ENCODE measurements at places on chromosomes 7 and 10. TPM values are rescaled to one million over a fixed set of nuclear protein-coding genes. Genes with fewer than 3 reads are reported as not detected.
A peak's percentile ranks its signal among the peaks of the same experiment; 100 is the strongest.

Gene ABHD11
- total RNA-seq, result 10.7 TPM

Gene CALHM3
- not detected for total RNA-seq

Gene PRRT4
- 0.38 TPM for total RNA-seq

Gene FLNC
- 0.57 TPM for total RNA-seq

Gene TMEM139
- 4.0 TPM for total RNA-seq

Gene DNAH11
- total RNA-seq, result 0.40 TPM

- DNase-seq, result no peak
Measured at GRCh38 chr10:24378126-24378920, 169.4 kb downstream of the KIAA1217 start.

- no peak for DNase-seq
Measured at GRCh38 chr7:150993511-150993910, 2.7 kb downstream of the NOS3 start.

- DNase-seq, result peak; percentile 92
Measured at GRCh38 chr10:58856508-58857240, 319.8 kb upstream of the PHYHIPL start.

GRCh38 chr10:127527891-127528290 lies 21.2 kb upstream of the NPS start:
- no peak for DNase-seq

DNA sequence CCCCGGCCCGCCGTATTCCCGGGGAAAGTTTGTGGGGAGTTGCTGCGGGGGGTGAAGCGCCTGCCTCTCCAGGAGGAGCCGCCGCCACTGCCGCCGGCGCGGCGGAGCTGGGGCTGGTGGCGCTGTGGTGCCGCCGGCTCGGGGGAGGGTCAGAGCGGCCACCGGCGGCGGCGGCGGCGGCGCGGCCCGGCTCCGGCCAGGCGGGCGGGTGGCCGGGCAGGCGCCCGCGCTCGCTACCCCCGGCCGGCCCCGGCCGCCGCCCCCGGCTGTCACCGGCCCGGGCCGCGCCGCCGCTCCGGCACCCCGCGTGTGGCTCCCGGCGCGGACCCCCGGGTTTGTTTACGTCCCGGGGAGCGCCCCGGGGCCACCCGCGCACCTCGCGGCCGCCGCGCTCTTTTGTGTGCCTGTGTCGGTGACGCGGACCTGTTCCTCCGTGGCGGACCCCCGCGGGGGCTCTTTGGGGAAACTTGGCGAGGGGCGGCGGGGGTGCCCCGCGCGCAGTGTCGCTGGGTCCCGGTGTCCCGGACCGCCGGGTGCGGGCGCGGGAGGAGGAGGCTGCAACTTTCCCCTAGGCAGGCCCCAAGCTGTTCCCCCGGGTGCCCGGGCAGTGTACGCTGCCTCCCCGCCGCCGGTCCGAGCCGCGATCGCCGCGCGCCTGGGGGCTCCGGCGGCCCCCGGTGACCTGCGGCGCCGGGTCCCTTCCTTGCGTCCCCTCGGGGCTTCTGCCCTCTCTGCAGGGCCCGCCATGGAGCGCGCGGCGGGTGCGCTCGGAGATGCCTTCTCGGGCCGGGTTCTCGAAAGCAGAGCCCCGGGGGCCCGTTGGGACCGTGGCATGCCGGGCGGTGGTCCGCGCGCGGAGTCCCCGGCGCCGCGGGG lies 593 bp upstream of the CUX1 start:
- DNase-seq, result peak; percentile 36

GRCh38 chr7:116588225-116588624 lies 63.4 kb downstream of the CAV1 start:
- DNase-seq, result no peak

GRCh38 chr7:132002343-132002968 lies 446.0 kb upstream of the PODXL start:
- DNase-seq, result no peak

- DNase-seq, result no peak
Measured at GRCh38 chr10:43884501-43885105, 235.9 kb upstream of the ZNF32 start.

DNA sequence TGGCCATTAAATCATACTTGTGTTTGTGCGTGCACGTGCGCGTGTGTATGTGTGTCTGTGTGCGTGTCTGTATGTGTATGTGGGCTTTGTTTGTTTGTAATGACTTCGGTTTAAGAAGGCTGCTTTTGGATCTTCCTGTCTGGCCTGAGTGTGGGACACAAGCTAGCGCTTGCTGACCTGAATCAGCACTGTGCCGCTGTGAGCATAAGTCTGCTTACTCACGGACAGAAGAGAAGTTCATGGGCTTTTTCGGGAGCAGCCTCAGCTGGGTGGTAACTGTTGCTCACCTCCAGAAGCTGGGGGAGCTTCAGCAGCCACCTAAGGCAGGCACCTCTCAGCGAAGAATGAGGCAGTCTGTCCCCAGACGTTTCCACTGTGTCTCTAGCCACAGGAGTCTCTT lies 56.1 kb upstream of the TRUB1 start:
- DNase-seq, result no peak

DNA sequence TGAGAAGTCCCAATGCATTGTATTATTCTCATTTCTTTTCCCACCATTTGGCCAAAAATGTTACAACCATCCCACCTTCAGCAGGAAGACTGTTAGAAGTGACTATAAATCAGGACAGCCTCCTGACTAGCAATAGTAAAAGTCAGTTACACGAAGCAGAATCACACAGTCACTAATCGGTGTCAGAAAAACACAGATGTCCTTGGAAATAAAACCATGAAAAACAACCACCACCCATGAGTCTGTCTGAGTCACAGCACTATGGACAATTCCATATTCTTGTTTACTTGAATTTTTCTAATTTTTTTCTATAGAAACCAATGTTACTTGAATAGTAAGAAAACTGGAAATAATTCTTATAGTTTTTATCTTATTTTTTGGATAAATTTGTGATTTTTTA lies 81.9 kb upstream of the FRMD4A start:
- no peak for DNase-seq

Data from NCI-H460 (cell line).